ENCODE measurements at places on chromosomes 4 and X. TPM values are rescaled to one million over a fixed set of nuclear protein-coding genes. Genes with fewer than 3 reads are reported as not detected.

- no peak overlapping the region for H3K27ac ChIP-seq
- H3K4me3 ChIP-seq = no peak overlapping the region
- H3K4me1 ChIP-seq = no peaks in the 10 kb centered on the region
- no peak for DNase-seq
Measured at GRCh38 chrX:150326541-150327247, 36.4 kb upstream of the MAMLD1 start.

GRCh38 chrX:11745881-11746280 lies 12.2 kb upstream of the MSL3 start:
- H3K36me3 ChIP-seq = no peaks in the 10 kb centered on the region
- H3K27me3 ChIP-seq = no peaks in the 10 kb centered on the region
- DNase-seq = no peak
- peaks cover 1% of the 10 kb centered on the region for H3K4me1 ChIP-seq

GRCh38 chr4:72701987-72702819 lies 133.2 kb upstream of the ADAMTS3 start:
- H3K27ac ChIP-seq = no peak overlapping the region
- H3K36me3 ChIP-seq = no peaks in the 10 kb centered on the region
- peak overlapping the region; percentile 22 for H3K4me3 ChIP-seq
- no peak for DNase-seq

DNA sequence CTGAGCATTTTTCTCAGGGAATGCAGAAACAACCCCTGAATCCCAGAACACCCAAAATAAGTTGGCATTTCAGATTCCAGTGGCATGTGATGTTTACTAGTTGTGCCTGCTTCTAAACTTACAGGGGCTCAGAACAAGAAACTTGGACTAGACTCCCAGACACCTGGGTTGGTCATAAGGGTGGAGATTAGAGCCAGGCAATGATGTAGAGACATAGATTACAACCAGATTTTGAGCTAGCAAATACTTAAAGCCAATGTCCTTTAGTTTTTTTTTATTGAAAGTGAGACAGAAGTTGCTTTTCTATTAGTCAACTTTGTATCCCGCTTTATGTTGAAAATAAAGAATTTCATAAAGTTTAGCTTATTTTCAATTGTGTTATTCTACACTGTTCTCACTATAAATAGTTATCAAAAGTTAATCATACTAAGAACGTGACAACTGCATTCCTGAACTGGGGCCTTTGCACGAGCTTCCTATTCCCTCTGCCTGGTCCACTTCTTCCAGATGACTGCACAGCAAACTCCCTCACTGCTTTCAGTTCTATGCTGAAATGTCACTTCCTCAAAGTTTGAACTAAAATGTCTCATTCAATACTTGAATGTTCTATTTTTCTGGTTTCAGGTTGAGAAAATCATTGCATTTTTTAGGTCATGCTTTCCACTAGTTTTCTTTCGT lies 224.7 kb upstream of the PPP1R2C start:
- no peaks in the 10 kb centered on the region for H3K36me3 ChIP-seq
- peaks cover 8% of the 10 kb centered on the region for H3K4me1 ChIP-seq
- DNase-seq = peak; percentile 51
- no peak overlapping the region for H3K4me3 ChIP-seq
- H3K27me3 ChIP-seq = no peaks in the 10 kb centered on the region

DNA sequence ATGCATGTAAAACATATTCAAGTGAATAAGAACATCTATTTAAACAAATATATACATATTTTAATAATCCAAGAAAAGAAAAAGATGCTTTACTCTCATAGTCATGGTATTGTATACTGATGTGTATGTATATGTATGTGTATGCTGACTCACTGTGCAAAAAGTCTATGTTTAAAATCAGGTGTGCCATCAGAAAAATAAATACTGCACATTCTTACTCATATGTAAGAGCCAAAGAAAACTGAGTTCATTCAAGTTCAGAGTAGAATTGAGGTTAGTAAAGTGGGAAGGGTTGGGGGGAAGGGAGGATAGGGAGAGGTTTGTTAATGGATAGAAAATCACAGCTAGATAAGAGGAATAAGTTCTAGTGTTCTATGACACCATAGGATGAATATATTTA lies 403.9 kb upstream of the SMIM31 start:
- H3K27ac ChIP-seq = no peak overlapping the region
- H3K27me3 ChIP-seq = no peaks in the 10 kb centered on the region
- H3K4me1 ChIP-seq = no peaks in the 10 kb centered on the region
- H3K36me3 ChIP-seq = no peaks in the 10 kb centered on the region

- H3K27ac ChIP-seq = no peak overlapping the region
- DNase-seq = peak; percentile 8
- no peaks in the 10 kb centered on the region for H3K4me1 ChIP-seq
- no peaks in the 10 kb centered on the region for H3K27me3 ChIP-seq
- H3K4me3 ChIP-seq = no peak overlapping the region
Measured at GRCh38 chr4:53908661-53909078, 155.7 kb downstream of the CHIC2 start.

DNA sequence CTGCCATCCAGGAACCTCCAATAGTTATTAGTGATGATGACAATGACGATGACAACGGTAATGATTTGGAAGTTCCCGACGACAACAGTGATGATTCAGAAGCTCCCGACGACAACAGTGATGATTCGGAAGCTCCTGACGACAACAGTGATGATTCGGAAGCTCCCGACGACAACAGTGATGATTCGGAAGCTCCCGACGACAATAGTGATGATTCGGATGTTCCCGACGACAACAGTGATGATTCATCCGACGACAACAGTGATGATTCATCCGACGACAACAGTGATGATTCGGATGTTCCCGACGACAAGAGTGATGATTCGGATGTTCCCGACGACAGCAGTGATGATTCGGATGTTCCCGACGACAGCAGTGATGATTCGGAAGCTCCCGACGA lies 14.7 kb downstream of the CXCR3 start:
- peaks cover 4% of the 10 kb centered on the region for H3K36me3 ChIP-seq
- DNase-seq = no peak
- H3K4me1 ChIP-seq = no peaks in the 10 kb centered on the region
- H3K27me3 ChIP-seq = no peaks in the 10 kb centered on the region
- no peak overlapping the region for H3K4me3 ChIP-seq

DNA sequence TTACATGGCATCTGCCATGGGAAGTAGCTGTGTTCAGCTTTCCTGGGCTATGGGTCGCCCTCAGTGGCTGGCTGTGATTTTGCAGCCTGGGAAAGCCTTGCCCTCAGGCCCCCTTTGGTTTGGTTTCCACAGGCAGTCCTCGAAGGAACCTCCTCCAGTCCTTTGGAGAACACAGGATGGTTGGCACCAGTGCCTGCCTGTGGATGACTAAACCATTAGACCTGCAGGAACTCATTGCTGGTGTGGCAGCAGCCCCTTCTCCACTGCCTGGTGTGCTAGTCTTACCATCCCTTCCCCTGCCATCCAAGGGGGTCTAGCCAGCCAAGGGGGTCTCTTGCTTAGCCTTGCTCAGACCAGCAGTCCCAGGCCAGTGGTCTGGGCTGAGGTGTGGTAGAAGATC lies 71.4 kb upstream of the PJA1 start:
- no peaks in the 10 kb centered on the region for H3K4me1 ChIP-seq
- H3K4me3 ChIP-seq = no peak overlapping the region
- H3K36me3 ChIP-seq = no peaks in the 10 kb centered on the region
- DNase-seq = no peak
- H3K27ac ChIP-seq = no peak overlapping the region

GRCh38 chr4:163808011-163808410 lies 313.5 kb downstream of the TMA16 start:
- no peaks in the 10 kb centered on the region for H3K36me3 ChIP-seq
- no peak for DNase-seq
- H3K4me3 ChIP-seq = no peak overlapping the region
- H3K27ac ChIP-seq = no peak overlapping the region
- no peaks in the 10 kb centered on the region for H3K27me3 ChIP-seq

GRCh38 chr4:185071236-185071811 lies 53.0 kb downstream of the HELT start:
- DNase-seq = no peak
- H3K4me3 ChIP-seq = no peak overlapping the region
- H3K27ac ChIP-seq = no peak overlapping the region
- no peaks in the 10 kb centered on the region for H3K27me3 ChIP-seq
- H3K4me1 ChIP-seq = no peaks in the 10 kb centered on the region

- no peaks in the 10 kb centered on the region for H3K36me3 ChIP-seq
- no peak overlapping the region for H3K27ac ChIP-seq
- DNase-seq = no peak
- H3K4me1 ChIP-seq = peaks cover 22% of the 10 kb centered on the region
Measured at GRCh38 chr4:113708250-113708649, 53.3 kb downstream of the CAMK2D start.

GRCh38 chr4:68895561-68896198 lies 55.9 kb downstream of the UGT2A3 start:
- DNase-seq = no peak
- no peaks in the 10 kb centered on the region for H3K36me3 ChIP-seq
- H3K4me1 ChIP-seq = no peaks in the 10 kb centered on the region
- no peaks in the 10 kb centered on the region for H3K27me3 ChIP-seq
- H3K4me3 ChIP-seq = no peak overlapping the region

DNA sequence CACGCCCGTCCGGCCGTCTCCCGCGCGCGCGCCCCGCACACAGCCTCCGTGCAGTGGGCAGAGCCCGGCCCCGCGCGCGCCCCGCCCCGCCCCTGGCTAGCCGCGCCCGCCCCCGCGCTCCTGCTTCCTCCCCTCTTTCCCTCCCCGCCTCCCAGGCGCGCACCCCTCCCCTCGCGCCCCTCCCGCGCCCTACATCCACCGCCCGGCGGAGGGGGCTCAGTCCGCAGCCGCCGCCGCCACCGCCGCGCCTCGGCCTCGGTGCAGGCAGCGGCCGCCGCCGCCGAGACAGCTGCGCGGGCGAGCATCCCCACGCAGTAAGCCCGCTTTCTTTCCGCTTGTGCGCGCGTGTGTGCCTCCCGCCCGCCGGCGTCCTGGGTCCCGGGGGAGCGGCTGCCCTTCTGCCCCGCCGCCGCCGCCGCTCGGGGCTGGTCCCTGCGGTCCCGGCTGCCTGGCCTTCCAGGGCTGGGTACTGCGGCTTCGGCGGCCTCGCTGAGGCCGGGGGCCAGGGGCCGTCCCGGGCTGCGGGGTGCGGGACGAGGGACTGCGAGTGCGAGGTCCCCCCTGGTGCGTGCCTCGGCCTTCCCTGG lies at the start of gene FHL1:
Gene FHL1, plus strand, starts transcription at position 219 of the 587 bp plus-strand sequence.
- H3K4me1 ChIP-seq = no peaks in the 10 kb centered on the region
- DNase-seq = no peak
- no peak within 1 kb of the TSS for H3K27ac ChIP-seq
- no peaks in the 10 kb centered on the region for H3K36me3 ChIP-seq
- H3K4me3 ChIP-seq = no peak within 1 kb of the TSS

DNA sequence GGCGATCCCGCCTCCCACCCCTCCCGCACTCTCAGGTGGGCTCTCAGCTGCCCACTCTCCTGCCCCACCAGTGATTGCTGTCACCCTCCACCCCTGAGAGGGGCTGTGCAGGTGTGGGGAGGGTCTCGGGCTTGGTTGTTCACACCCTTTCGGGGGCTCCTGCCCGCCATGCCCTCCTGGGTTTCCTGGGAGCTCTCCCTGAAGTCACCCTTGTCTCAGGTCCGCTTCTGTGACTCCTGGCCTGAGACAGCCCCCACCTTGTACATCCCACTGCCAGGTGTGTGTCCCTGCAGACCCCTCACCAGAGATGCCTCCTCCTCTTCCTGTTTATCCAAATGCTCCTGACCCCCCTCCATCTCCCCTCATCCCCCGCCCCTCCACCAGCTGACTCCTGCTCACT lies 37.8 kb downstream of the ADRA2C start:
- no peak overlapping the region for H3K4me3 ChIP-seq
- no peaks in the 10 kb centered on the region for H3K4me1 ChIP-seq
- H3K27ac ChIP-seq = no peak overlapping the region
- no peaks in the 10 kb centered on the region for H3K36me3 ChIP-seq
- no peaks in the 10 kb centered on the region for H3K27me3 ChIP-seq
- DNase-seq = no peak

DNA sequence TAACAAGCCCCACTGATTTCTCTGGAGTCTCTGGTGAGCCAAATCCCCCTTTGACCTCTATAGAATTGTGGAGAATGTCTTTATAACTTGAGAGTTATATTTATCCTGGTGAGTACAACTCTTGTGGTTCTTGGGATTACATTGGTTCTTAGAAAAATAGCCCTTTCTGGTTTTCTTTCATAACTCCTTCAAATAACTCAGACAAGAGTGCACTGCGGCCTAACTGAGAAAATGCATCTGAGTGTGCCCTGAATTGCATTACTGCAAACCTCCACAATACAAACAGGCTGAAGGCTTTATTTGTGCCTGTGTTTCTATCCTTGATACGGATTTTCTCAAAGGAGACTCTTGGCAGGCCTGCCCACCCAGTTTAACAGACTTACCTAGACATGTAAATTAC lies 2.7 kb downstream of the BEX3 start:
- H3K4me3 ChIP-seq = no peak overlapping the region
- no peak for DNase-seq
- H3K27ac ChIP-seq = no peak overlapping the region
- no peaks in the 10 kb centered on the region for H3K27me3 ChIP-seq
- no peaks in the 10 kb centered on the region for H3K4me1 ChIP-seq
- H3K36me3 ChIP-seq = no peaks in the 10 kb centered on the region

DNA sequence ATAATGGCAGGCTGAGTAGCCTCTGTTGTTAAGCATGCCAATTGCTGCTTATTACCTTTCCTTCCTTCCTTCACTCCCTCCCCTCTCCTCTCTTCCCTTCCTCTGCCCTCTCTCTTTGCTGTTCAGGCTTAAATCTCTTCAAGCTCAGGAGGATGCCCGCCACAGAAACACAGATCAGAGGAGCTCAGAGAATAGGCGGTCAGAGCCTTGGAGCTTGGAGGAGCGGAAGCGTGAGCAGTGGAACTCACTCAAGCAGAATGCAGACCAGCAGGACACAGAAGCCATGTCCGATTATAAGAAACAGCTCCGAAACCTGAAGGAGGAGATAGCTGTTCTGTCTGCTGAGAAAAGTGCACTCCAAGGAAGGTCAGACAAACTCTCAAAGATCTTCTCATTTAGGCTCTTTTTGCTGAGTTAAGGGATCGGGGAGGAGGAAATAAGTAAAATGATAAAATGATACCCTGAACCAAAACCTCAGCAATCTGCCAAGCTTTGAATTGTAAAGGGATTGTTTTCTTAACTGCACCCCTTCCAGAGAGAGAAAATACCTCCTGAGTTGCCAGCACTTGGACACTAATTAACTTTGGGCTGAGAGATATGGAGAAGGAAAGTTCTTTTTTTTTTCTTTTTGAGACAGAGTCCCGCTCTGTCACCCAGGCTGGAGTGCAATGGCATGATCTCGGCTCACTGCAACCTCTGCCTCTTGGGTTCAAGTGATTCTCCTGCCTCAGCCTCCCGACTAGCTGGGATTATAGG lies 20.9 kb downstream of the SPATA18 start:
- H3K36me3 ChIP-seq = no peaks in the 10 kb centered on the region
- H3K27ac ChIP-seq = no peak overlapping the region
- no peaks in the 10 kb centered on the region for H3K27me3 ChIP-seq
- DNase-seq = no peak
- H3K4me3 ChIP-seq = no peak overlapping the region

The STOX2 gene
- 0.21 TPM for total RNA-seq

The FAM193A gene
- total RNA-seq = 22.2 TPM

The EREG gene
- total RNA-seq = not detected

The ANKRD50 gene
- total RNA-seq = 0.08 TPM

The PDGFRA gene
- 0.40 TPM for total RNA-seq

The DUSP9 gene
- 0.10 TPM for total RNA-seq

The FRMD7 gene
- total RNA-seq = not detected

Measured in GM12878 (cell line).